ENCODE measurements at places on chromosomes 5 and 9. TPM values are rescaled to one million over a fixed set of nuclear protein-coding genes. Genes with fewer than 3 reads are reported as not detected.
A peak's percentile ranks its signal among the peaks of the same experiment; 100 is the strongest.

GRCh38 chr9:110334183-110334582 is 3.5 kb downstream of the TXNDC8 start:
- DNase-seq: no peak

Gene SGCD
- polyA plus RNA-seq: 0.46 TPM

DNA sequence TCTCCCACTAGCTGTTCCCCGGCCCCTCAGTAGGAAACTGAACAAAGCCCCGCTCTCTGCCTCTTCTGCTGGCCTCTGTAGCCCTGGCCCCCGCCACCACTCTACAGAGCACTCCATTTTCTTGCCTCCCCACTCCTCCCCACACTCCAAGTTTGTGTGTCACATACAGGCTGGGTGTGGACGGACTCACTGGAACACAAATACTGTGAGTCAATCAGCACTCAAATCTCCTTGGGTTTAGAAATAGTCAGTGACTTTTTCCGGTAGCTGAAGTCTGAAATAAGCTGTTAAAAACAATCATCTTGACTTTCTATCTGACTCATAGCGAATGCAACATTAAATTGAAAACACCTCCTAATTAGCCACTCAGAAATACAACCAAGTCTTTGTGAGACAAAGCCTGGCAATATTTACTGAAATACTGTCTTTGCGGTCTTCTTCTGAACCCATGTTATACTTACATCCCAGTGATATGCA is 122.5 kb downstream of the LHFPL2 start:
- no peak for DNase-seq

- peak; percentile 35 for DNase-seq
These were observed 93.4 kb upstream of the ITGA2 start for GRCh38 chr5:52895572-52896413.
